ENCODE measurements at places on chromosomes 11 and 22. TPM values are rescaled to one million over a fixed set of nuclear protein-coding genes. Genes with fewer than 3 reads are reported as not detected.

The TSPAN32 gene
- not detected for total RNA-seq

- H3K4me1 ChIP-seq = peaks cover 5% of the 10 kb centered on the region
- no peak overlapping the region for H3K27ac ChIP-seq
- no peaks in the 10 kb centered on the region for H3K36me3 ChIP-seq
- H3K27me3 ChIP-seq = no peaks in the 10 kb centered on the region
Observed at GRCh38 chr11:88695689-88696414, 358.3 kb upstream of the CTSC start.

DNA sequence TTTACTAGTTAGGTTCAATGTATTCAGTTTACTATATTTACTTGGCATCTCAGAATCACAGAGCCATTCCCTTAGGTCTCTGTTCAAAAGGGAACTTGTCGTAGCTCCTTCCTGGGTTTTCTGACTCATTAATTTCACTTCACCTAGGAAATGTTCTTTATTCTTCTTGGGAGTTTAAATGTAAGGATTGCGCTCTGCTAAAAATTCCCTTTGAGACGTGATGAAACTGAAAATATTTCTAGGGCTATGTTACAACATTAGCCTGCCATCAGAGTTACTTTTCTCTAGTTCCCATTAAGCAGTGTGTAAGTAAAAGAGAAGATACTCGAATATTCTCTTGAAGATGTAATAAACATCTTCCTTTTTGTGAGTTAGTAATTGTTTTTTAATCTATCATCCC is 209.5 kb downstream of the CASP12 start:
- no peaks in the 10 kb centered on the region for H3K36me3 ChIP-seq
- H3K27ac ChIP-seq = no peak overlapping the region
- H3K4me1 ChIP-seq = no peaks in the 10 kb centered on the region
- H3K27me3 ChIP-seq = no peaks in the 10 kb centered on the region

DNA sequence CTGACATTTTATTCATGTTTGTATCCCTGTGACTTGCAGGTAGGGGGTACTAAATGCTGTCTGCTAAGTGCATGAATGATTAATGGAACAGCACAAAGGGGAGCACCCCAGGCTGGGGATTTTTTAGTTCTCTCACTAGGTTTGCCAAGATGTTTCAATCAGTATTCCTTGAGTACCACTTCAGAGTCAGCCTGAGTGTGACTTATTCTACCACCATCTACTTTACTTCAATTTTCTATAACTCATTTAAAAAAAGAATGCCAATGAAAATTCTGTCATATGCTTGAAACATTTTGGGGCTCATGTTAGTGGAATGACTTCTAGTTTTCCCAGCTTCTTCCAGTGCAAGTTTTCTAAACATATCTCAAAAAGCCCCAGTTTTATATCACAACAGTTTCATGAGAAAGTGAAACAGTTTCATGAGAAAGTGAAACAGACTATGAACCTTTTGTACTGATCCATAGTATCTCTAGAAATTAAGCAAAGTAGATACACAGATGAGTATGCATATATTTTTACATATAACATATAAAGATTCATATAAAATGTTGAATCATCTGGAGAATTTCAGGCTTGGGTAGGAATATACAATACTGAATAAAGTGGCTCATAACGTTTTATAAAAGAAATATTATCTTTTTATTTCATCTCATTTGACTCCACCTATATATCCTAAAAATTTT is 252.4 kb downstream of the GRM5 start:
- no peaks in the 10 kb centered on the region for H3K36me3 ChIP-seq
- no peak overlapping the region for H3K4me3 ChIP-seq
- no peak overlapping the region for H3K27ac ChIP-seq
- no peaks in the 10 kb centered on the region for H3K4me1 ChIP-seq
- DNase-seq = no peak

- no peaks in the 10 kb centered on the region for H3K36me3 ChIP-seq
- H3K4me1 ChIP-seq = peaks cover 16% of the 10 kb centered on the region
- H3K4me3 ChIP-seq = peak within 1 kb of the TSS; percentile 95
- no peaks in the 10 kb centered on the region for H3K27me3 ChIP-seq
Observed at GRCh38 chr22:50507421-50507990, at the start of gene LMF2. TSS of gene LMF2 (minus strand) at chr22:50507702. CDS start at chr22:50507675, 27 bp downstream.
